Activated effector memory CD4-positive, alpha-beta T cell treated with anti-CD3 and anti-CD28 coated beads, Interleukin-2, amount 50 U/mL, for 16 hours (primary cell): ENCODE measurements at places on chromosomes 1 and 21.

- DNase-seq = no peak
Observed at GRCh38 chr1:110645821-110646735, 28.7 kb downstream of the KCNA3 start.

DNA sequence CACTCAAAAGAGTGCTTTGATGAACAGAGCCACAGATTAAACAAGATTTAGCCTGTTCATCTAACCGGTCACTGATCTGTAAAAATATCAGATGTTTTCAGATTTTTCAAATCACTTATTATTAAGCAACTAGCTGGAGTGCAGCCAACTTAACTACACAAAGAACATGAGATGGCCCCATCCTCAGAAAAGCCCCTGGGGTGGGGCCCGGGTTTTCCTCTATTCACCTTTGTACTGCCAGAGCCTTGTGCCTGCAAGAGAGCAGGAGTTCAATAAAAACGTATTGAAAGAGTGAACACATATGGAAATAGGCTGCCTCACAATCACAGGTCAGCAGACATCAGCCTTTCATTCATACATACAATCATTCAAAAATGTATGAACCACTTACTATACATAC, 516.1 kb downstream of the OMA1 start:
- no peak for DNase-seq

DNA sequence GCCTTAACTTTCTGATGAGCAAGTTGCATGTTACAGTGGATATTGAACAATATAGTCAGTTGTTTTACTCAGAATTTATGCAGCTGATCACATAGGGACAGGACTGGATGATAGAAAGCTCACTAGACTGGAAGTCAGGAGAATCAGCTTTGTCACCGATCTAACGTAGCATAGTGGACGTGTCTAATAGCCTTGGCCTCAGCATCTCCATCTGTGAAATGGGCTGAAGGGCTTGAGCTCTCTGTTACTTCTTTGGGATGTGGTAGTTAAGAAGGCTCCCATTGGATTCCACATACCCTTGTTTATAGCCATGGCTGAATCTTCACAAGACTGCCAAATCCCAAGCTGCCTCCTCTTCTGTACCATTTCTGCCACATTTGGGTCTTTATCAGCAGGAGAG, 190.6 kb downstream of the GRIK1 start:
- no peak for DNase-seq

DNA sequence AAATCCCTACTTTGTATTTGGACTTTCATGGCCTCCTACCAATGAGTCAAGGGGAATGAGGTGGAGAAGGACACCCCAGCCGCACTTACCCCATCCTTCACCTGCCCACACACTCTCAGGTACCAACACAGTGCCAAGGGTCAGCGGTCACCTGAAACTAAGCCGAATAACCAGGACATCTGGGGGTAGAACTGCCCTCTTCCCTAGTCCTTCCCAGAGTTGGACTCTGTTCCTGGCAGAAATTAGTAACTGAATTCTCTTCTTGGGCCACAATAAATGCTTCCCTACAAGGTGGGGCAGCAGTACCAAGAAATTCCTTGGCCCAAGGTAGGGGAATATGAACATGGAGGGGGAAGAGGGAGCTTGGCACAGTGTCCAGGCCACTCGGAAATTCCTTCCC, 7.3 kb downstream of the SLC45A3 start:
- DNase-seq = no peak
